GM10248 (cell line): ENCODE measurements at places on chromosomes 13 and 19.

- DNase-seq = no peak
Observed at GRCh38 chr13:94849254-94849653, 136.9 kb upstream of the SOX21 start.

DNA sequence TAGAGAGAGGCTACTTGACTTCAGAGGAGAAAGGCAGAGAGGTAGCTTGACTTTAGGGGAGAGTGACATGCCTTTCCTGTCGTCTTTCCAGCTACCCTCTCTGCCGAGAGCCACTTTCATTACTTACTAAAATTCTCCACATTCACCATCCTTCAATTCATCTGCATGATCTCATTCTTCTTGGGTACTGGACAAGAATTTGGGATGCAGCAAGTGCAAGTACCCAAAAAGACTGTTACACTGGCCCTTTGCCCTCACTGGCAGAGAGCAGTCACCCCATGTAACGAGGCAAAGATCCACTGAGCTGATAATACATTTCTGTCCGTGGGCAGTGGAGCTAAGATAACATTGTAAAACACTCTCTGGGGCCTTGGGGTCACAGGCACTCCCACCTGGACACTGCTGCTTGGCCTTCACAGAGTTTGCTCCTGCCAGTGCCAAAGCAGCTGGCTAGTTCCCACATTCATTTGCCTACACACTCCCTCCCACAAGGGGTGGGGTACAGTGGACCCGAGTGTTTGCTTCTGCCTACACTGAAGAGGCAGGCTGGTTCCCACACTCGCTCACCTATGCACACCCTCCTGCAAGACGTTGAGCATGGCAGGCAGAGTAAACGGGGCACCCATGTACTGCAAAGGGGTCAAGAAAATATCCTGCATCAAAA, 1276.9 kb upstream of the PCDH9 start:
- DNase-seq = no peak

DNA sequence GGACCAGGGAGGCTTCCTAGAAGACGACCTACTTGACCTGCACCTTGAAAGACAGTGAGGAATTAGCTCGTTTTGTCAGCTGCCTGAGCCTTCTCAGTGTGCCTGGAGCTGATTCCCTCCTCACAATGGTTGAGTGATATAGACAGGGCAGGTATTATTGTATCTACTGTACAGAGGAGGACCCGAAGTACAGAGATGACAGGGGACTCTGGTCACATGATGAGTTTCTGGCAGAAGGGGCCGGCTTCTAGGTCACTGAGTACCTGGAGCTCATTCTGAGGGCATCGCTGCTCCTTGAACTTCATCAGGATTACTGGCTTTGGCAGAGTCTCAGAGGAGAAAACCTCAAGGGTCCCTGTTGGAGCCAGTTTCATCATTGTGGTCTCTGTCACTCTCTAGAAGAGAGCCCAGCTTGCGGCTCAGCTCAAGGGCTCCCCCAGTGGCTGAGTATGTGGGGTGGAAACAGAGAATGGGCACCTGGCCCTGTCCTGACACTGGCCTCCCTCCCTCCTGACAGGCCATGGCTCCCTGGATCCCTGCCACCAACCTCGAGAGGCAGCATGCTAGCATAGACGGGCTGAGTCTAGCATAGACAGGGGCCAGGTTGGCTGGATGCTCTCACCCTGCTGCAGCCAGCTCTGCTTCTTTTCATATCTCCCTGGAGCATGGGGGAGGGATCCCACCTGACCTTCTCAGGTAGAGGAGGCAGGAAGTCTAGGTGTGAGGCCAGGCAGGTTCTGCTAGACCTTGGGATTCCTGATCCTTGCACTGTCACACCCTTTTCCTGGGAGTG, 38.7 kb downstream of the NFIX start:
- peak; percentile 79 for DNase-seq

GRCh38 chr13:28468023-28468915, 26.7 kb downstream of the FLT1 start:
- peak; percentile 28 for DNase-seq

- no peak for DNase-seq
Observed at GRCh38 chr13:67143544-67144115, 86.5 kb downstream of the PCDH9 start.

DNA sequence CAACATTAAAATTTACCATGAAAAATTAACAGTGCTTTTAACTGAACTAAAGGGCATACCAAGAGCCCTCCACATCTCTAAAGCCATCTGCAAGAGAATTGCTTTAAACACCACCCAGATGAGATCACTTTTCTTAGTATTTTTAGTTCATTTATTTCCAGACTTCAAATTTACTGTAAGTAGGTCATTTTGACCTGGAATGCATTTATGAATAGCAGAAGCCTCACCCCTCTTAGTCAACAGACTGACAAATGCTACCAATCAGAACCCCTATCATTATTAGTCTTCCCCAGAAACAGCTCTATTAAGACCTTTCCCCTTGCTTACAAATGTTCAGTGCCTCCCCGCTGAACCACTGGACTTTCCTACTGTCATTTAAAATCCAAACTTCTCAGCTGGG, 27.3 kb downstream of the RUBCNL start:
- no peak for DNase-seq

- DNase-seq = no peak
Observed at GRCh38 chr13:42211704-42212464, 60.1 kb upstream of the AKAP11 start.

DNA sequence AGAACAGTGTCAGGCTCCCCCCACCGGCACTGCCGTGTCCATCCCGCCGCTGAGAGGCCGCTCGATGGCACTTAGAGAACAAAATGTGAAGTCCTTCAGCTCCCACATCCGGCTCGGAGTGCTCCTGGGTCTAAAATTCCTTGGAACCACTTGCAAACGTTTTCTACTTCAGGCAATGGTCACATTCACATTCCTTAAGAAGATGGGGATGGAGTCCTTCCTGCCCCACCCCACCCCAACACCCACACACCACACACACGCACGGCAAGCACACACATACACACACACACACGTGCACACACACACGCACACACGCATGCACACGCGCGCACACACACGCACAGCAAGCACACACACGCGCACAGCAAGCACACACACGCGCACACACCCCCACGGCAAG, 83.4 kb downstream of the SOX1 start:
- no peak for DNase-seq

DNA sequence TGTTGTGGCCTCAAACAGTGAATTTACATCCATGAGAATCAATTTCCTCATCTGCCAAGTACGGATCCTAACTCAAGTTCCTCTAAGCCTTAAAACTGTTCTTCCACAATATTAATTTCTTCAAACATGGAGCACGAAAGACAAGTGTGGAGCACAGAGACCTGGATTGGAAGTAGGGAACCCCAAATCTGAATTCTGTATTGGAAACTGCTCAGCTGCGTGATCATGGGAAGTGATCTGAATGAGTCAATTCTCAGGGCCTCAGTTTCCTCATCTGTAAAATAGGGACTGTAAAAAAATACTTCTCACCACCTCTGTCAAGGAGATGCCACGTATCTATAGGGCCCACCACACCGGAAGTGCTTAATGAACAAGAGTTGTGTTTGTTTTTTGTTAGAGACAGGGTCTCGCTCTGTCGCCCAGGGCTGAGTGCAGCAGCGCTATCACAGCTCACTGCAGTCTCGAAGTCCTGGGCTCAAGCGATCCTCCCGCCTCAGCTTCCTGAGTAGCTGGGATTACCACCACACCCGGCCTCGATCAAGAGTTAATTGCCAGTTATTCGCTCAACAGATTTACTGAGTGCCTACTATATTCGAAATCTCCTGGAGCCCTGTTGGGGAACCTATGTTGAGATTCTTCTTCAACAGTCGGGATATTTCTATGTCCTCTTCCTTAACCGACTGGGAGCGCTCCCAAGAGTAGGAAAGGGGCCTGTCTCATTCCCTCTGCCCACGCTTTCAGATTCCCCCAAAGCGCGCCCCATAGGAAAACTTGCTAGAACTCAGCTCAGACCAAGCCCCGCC, 1.6 kb downstream of the SERTAD3 start:
- no peak for DNase-seq

DNA sequence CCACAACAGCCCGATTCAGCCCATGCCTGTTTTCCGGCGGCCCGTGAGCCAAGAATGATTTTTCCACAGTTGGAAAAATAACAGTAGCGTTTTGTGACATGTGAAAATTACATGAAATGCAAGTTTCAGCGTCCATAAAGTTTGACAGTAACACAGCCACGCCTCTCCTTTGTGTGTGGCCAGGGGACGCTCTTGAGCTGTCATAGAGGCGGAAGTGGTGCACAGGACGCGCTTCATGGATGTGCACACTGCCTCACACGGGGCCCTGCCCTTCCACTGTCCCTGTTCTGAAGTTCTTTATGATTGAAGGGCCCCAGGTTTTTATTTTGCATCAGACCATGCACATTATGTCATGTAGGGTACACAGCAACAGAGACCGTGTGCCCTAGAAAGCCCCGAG, 12.4 kb upstream of the ELAVL1 start:
- DNase-seq = peak; percentile 75

DNA sequence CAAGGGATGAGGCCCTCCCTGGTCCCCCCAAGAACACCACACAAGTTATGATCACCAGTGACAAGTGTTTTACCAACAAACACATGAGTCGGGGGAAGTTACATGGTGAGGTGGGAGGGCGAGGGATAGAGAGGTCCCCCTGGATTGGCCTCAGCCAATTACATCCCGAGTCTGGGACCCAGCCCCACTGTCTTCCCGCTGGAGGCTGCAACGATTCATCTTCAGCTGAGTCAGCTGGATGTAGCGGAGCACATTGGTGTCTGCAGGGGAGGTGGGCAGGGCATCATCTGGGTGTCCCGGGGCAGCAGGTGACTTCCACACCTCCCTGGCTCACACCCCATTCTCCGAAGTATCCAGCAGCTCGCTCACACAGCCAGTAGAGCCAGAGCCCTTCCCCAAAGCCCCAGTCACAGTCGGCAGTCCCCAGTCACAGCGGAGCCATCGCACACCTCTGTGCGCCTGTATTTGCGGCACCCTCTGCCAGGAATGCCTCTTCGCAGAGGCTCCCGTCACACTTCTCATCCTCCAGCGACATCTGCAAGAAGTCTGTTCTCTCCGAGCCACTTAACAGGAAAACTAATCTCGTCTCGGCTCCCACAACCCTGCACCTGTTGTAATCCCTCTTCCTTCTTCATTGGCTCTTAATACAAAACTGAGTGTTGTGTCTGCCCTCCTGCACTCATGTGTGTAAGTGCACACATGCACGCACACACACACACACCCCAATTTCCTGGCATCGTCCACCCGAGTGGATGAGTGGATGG, 2.0 kb downstream of the TTC9B start:
- no peak for DNase-seq

GRCh38 chr13:31179754-31180153, 18.1 kb upstream of the HSPH1 start:
- no peak for DNase-seq

DNA sequence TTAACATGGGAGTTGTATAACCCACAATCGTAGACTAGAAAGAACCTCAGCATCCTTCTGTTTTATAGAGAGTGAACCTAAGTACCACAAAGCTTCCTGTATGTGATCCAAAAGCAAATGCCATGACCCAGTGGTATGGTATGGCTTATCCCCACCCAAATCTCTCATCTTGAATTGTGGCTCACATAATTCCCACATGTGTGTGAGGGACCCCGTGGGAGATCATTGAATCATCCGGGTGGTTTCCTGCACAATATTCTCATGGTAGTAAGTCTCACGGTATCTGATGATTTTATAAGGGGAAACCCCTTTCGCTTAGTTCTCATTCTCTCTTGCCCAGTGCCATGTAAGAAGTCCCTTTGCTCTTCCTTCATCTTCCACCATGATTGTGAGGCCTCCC, 587.9 kb downstream of the LMO7 start:
- DNase-seq = no peak

GRCh38 chr13:39874331-39875053, 219.0 kb downstream of the COG6 start:
- DNase-seq = no peak

- DNase-seq = no peak
Observed at GRCh38 chr13:79448413-79448812, 32.5 kb upstream of the NDFIP2 start.
